Progenitor cell of endocrine pancreas (in vitro differentiated cells): ENCODE measurements at places on chromosomes 7 and 10. TPM values are rescaled to one million over a fixed set of nuclear protein-coding genes. Genes with fewer than 3 reads are reported as not detected.

DNA sequence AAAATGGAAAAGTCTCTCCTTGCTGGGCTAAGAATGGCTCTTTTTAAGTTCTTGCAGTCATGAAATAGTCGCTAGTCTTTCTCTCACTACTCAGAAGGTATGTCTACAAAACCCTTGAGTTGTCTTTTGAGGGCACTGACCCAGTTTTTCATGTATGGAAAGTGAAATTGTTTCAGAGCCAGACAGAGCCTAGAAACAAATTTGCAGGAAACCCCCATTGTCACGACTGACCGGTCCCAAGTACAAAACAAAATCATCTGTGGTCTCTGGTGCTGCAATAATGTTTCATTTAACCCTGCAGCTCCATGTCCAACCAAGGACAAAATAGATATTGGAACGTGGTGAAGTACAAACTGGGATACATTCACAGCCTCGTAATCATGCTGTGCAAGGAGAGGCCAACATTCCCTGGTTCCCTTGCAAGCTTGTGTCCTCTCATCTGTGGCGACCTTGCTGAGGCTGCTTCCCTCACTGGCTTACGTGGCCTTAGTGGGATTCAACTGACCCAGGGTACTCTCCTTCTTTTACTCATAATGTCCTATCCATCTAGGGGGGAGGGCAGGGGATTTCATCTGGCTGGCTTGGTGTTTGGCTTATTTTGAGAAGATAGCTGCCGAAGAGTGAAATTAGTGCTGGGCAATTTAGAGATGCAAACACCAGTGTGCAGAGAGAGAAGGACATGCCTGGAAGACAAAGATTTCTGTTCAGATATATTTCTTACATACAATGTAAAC, 172.5 kb downstream of the IPMK start:
- no peaks in the 10 kb centered on the region for H3K27me3 ChIP-seq
- no peak for DNase-seq
- H3K4me3 ChIP-seq = no peak overlapping the region

GRCh38 chr7:107632492-107632865, 28.1 kb upstream of the SLC26A4 start:
- H3K36me3 ChIP-seq = no peaks in the 10 kb centered on the region
- no peak for DNase-seq
- H3K4me3 ChIP-seq = no peak overlapping the region
- H3K27me3 ChIP-seq = no peaks in the 10 kb centered on the region
- H3K4me1 ChIP-seq = no peaks in the 10 kb centered on the region

DNA sequence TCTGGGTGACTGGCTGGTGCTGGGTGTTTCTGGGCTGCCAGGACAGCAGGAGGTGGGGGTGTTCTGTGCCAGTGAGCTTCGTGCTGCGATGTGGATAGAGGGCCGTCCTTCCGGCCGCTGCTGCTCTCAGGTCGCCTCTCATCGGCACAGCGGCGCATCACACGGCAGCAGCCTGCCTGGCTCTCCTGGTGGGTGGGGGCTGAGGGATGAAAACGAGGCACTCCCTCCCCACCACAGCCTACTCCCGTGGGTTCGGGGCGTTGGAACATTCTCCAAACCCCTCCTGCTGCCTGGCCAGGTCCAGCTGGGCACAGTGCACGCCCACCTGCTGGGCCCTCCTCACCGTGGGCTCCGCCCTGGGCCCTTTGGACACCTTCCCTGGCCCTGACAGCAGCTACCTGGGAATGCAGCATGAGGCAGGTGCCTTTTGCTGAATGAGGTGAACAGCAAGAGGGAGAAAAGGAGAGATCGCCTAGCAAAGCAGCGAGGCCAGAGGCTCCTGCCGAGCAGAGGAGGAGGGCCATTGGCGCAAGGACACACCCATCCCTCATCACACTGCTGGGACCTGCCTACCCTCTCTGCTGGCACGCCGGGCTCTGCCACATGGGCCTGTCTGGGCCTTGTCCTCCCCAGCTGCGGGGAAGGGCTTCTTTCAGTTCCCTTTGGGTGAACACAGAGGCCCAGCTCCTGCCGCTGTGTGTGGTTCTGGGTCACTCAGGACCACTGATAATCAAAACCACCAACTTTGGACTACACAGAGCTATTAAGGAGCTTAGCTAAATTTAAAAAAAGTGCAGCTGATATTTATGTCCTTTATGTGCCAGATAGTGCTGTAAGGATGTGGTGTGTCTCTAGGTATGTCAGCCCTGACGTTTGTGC, 33.4 kb downstream of the INPP5A start:
- no peak for DNase-seq
- H3K4me3 ChIP-seq = no peak overlapping the region
- no peaks in the 10 kb centered on the region for H3K27me3 ChIP-seq
- peaks cover 12% of the 10 kb centered on the region for H3K4me1 ChIP-seq

- no peaks in the 10 kb centered on the region for H3K36me3 ChIP-seq
- DNase-seq = no peak
- no peak overlapping the region for H3K4me3 ChIP-seq
- no peaks in the 10 kb centered on the region for H3K4me1 ChIP-seq
- peaks cover 10% of the 10 kb centered on the region for H3K27me3 ChIP-seq
Observed at GRCh38 chr10:15035385-15036301, 8.1 kb upstream of the OLAH start.

GRCh38 chr7:47659664-47660462, 78.0 kb upstream of the TNS3 start:
- no peaks in the 10 kb centered on the region for H3K27me3 ChIP-seq
- H3K36me3 ChIP-seq = no peaks in the 10 kb centered on the region
- no peak for DNase-seq
- H3K4me1 ChIP-seq = peaks cover 11% of the 10 kb centered on the region

DNA sequence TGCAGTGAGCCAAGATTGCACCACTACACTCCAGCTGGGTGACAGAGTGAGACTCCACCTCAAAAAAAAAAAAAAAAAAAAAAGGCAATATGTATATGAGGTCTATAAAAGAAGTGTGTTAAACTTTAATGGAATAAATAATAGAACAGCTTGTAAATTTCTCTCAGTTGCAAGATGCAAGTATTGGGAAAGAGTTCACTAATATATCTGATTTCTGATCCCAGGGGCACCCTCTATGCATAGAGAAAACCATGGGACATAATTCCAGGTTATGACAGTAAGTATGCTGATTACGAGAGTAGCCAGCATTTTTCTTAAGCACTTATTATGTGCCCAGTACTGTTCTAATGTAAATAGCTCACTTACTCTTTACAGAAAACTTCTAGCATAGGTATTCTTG, 66.1 kb upstream of the AFAP1L2 start:
- H3K27ac ChIP-seq = no peak overlapping the region
- H3K27me3 ChIP-seq = no peaks in the 10 kb centered on the region
- peaks cover 8% of the 10 kb centered on the region for H3K36me3 ChIP-seq

GRCh38 chr7:20193242-20193777, 23.9 kb downstream of the MACC1 start:
- peaks cover 17% of the 10 kb centered on the region for H3K36me3 ChIP-seq
- no peak overlapping the region for H3K4me3 ChIP-seq
- no peak for DNase-seq

- no peaks in the 10 kb centered on the region for H3K36me3 ChIP-seq
- no peak overlapping the region for H3K27ac ChIP-seq
- no peaks in the 10 kb centered on the region for H3K4me1 ChIP-seq
- no peak for DNase-seq
- peaks cover 6% of the 10 kb centered on the region for H3K27me3 ChIP-seq
Observed at GRCh38 chr10:27356738-27357137, 116.1 kb upstream of the ACBD5 start.

DNA sequence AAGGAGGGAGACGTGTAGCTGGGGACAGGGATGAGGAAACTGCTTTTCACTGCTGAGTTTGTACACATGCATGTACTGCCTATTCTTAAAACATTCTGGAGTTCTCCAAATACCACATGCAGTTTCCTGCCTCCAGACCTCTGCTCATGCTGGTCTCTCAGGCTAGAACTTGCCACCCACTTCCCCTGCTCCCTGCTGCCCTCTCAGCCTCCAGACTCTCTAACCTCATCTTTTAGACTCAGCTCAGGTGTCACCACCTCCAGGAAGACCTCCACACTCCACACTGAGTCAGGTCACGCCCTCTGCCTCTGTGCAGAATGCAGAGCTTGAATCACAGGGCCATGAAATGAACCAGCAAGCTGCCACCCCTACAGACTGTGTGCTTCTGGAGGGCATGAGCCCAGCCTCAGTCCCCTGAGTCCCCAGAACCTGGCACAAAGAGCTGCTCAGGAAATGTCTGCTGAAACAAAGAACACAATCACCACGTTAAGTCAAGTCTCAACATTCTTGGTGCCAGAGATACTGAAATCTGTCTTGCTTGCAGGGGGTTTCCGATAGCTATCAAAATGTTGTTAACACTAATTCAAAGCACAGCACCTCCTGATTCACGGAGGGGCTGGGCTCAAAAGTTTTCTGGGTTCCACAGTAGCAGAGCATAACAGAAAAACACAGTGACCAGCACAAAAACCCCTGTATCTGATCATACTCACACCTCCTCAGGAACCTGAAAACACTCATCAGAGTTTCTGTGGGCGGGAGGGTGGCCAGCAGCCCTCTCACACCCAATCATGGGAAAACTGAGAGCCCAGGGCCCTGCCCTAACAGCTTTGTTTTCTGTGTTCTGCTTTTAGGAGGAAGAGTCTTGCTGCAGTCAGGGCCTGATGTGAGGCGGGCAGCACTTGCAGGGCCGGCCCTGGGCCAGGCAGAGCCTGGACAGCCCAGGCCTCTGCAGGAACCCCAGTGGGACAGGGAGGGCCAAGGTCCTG, 21.1 kb downstream of the FAM53B start:
- H3K27me3 ChIP-seq = no peaks in the 10 kb centered on the region
- no peak overlapping the region for H3K4me3 ChIP-seq
- peaks cover 45% of the 10 kb centered on the region for H3K4me1 ChIP-seq
- H3K36me3 ChIP-seq = peaks cover 6% of the 10 kb centered on the region
- no peak for DNase-seq
- peak overlapping the region; percentile 91 for H3K27ac ChIP-seq

The IRF5 gene
- 0.44 and 0.69 TPM in 2 replicates for total RNA-seq

DNA sequence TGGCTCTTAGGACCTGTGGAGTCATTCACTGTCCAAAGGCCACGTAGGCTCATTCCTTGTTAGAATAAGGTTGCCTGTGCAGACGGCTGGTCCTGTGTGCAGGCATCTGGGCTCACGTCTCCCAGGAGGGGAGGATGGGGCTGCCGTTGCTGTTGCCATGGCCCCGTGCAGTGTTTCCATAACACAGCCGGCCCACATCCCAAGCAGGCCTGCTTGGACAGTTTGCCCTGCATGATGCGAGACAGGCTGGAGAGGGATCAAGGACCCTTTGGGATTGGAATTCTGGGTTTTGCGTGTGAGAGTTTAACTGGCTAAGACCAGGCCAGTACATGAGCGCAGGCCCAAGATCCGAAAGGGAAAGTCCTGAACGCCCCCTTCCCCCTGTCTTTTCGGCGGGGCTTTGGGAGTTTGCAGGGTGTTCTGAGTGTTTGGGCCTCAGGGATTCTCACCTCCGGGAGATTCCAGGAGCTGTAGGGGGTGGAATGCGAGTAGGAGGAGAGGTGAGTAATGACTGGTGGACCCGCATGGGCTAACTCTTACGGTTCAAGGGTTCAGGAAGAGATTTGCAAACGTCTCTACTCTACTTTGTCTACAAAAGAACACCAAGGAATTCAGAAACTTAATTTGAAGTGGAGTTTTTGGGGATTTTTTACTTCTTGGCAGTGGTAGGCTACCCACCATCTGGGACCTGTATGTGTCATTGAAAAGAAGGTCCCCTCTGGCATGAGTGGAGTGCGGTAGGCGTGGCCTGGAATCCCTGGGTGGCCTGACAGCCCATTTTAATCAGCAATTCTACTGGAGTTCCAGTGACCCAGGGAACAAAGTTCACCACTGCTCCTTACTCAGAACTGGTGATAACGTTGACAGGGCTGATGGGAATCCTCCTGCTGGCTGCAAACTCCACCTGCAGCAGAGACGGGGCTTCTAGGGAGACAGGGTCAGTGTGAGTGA, 125.4 kb downstream of the ITIH5 start:
- peaks cover 34% of the 10 kb centered on the region for H3K4me1 ChIP-seq
- peak overlapping the region; percentile 25 for H3K4me3 ChIP-seq
- H3K36me3 ChIP-seq = no peaks in the 10 kb centered on the region
- no peaks in the 10 kb centered on the region for H3K27me3 ChIP-seq
- DNase-seq = peak; percentile 25
- H3K27ac ChIP-seq = peak overlapping the region; percentile 89

GRCh38 chr10:44393834-44394547, 9.1 kb upstream of the CXCL12 start:
- no peaks in the 10 kb centered on the region for H3K36me3 ChIP-seq
- DNase-seq = no peak
- no peak overlapping the region for H3K4me3 ChIP-seq
- H3K4me1 ChIP-seq = peaks cover 4% of the 10 kb centered on the region

The FAM25A gene
- total RNA-seq = not detected in 2 replicates

The SCART1 gene
- total RNA-seq = 1.7 and 3.0 TPM in 2 replicates

- H3K27me3 ChIP-seq = peaks cover 17% of the 10 kb centered on the region
- H3K36me3 ChIP-seq = no peaks in the 10 kb centered on the region
- H3K4me3 ChIP-seq = no peak overlapping the region
- H3K4me1 ChIP-seq = peaks cover 5% of the 10 kb centered on the region
Observed at GRCh38 chr7:148264933-148265557, 325.5 kb upstream of the C7orf33 start.

DNA sequence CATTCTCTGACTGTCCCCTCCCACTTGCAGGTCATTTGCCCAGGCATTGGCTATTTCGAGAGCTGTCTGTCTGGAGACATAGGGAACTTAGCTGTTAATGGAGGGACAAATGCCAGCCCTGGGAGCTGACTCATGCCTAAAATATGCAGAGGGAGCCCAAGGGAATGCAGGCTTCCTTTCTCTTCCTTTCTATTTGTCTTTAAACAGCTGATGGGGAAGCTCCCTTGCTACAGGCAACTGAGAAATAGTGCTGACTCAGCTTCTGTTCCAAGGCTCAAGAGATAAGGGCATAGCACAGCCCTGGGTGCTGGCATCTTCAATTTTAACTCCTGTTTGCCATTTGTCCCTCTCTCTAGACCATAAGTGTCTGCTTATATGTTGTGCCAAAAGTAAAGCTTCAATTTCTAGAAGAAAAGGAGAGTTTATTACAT, 82.7 kb upstream of the C1GALT1 start:
- no peaks in the 10 kb centered on the region for H3K36me3 ChIP-seq
- H3K27me3 ChIP-seq = no peaks in the 10 kb centered on the region
- peaks cover 42% of the 10 kb centered on the region for H3K4me1 ChIP-seq
- no peak overlapping the region for H3K4me3 ChIP-seq
- H3K27ac ChIP-seq = peak overlapping the region; percentile 92
- DNase-seq = peak; percentile 32

GRCh38 chr7:51275532-51275931, 41.1 kb downstream of the COBL start:
- H3K27me3 ChIP-seq = peaks cover 29% of the 10 kb centered on the region
- peak; percentile 30 for DNase-seq
- no peaks in the 10 kb centered on the region for H3K36me3 ChIP-seq
- peak overlapping the region; percentile 29 for H3K4me3 ChIP-seq

- no peak for DNase-seq
- H3K36me3 ChIP-seq = no peaks in the 10 kb centered on the region
- H3K27me3 ChIP-seq = peaks cover 4% of the 10 kb centered on the region
- H3K4me3 ChIP-seq = no peak overlapping the region
Observed at GRCh38 chr10:116444527-116445142, 17.0 kb downstream of the PNLIPRP3 start.

- peaks cover 7% of the 10 kb centered on the region for H3K4me1 ChIP-seq
- no peak for DNase-seq
- H3K4me3 ChIP-seq = no peak overlapping the region
- no peak overlapping the region for H3K27ac ChIP-seq
Observed at GRCh38 chr10:60992636-60993035, 48.7 kb upstream of the RHOBTB1 start.

The TNS3 gene
- 117 and 120 TPM in 2 replicates for total RNA-seq

- no peaks in the 10 kb centered on the region for H3K27me3 ChIP-seq
- H3K4me3 ChIP-seq = no peak overlapping the region
- H3K4me1 ChIP-seq = no peaks in the 10 kb centered on the region
- DNase-seq = no peak
Observed at GRCh38 chr7:48551652-48552051, 372.7 kb upstream of the CDC14C start.

GRCh38 chr10:110134917-110135316, 72.5 kb upstream of the MXI1 start:
- H3K4me3 ChIP-seq = no peak overlapping the region
- H3K4me1 ChIP-seq = peaks cover 1% of the 10 kb centered on the region
- H3K27ac ChIP-seq = no peak overlapping the region
- H3K27me3 ChIP-seq = no peaks in the 10 kb centered on the region
- H3K36me3 ChIP-seq = peaks cover 12% of the 10 kb centered on the region
